ENCODE measurements at places on chromosomes 3 and 15.

GRCh38 chr3:126354776-126355175 is 2.4 kb downstream of the KLF15 start:
- no peak for DNase-seq

GRCh38 chr3:177147790-177148189 is 49.5 kb downstream of the TBL1XR1 start:
- DNase-seq, result no peak

- no peak for DNase-seq
Measured at GRCh38 chr15:28003302-28004037, 95.6 kb downstream of the OCA2 start.

GRCh38 chr3:124812291-124813265 is 74.6 kb downstream of the ITGB5 start:
- no peak for DNase-seq

DNA sequence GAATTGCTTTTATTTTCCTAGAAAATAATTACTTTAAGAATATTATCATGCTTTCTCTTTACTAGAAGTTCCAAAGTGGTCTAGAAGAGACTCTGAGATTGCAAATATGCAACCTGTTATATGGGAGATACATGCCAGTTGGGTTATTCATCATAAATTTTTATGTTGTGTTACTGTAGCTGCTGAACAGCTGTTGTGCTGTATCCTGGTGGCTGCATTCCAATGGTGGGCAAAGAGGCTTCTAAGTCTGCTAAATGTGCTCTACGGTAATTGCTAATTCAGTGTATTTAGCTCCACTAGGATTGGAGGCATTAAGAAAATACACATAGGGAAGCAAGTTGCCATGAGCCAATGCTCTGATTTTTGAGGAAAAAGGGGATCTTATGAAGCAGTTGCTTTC is 409.0 kb downstream of the TUSC7 start:
- DNase-seq, result no peak

GRCh38 chr15:24676431-24676830 is 856 bp downstream of the NPAP1 start:
- DNase-seq, result no peak

DNA sequence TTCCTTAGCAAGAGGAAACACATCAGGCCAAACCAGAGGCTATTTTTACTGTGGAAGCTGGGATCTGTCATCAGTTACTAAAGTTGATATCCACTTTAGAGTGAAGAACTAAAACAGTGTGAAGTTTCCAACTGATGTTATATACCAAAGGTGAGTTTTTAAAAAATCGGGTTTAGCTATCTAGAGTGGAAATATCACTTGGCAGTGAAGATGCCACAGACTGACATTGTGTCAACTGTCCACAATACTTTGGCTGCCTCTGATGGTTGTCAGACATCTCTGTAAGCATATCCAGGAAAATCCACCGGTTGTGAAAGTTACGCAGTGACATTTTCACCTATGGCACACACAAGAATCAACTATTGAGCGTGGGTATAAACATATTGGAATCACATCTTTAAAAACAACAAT is 9.2 kb downstream of the ZIC1 start:
- no peak for DNase-seq
